Hematopoietic multipotent progenitor cell treated with erythropoietin and hydrocortisone succinate and interleukin-3 and kit ligand, for 8 days (in vitro differentiated cells): ENCODE measurements at places on chromosomes 7 and 10.

DNA sequence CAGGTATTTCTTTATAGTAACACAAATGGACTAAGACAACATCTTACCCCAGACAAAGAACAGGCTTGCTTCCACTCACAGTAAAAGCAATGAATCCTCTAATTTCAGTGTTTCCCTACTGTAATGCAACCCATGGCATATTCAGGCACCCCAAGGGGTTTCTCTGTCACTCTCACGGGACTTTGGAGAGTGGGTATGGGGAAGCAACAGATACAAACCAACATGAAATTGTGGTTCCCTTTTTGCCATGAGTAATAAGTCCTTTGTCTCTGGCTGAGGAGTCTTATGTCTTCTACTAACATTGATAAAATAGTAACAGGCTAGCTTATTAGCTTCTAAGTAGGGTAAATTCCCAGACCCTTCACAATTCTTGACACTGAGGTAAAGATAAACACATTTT, 51.4 kb upstream of the AOAH start:
- no peak for DNase-seq

DNA sequence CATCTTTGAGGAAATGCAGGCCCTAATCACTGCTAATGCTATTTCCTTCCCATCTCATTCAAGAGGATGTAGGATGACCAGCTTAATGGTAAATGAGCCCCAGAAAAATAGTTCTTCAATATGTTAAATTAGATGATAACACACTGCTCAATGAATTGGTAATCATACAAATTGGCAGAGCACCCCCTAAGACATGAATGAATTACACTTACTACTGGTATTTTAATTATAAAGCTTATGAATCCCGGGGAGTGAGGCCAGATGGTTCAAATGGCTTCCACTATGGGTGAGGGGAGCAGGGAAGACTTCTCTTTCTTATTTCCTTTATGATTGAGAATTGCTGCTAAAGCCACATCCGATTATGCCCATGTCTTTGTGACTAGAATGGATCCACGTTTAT, 159.2 kb upstream of the TARP start:
- DNase-seq, result no peak

GRCh38 chr10:71059054-71059818, 153.1 kb upstream of the UNC5B start:
- no peak for DNase-seq

GRCh38 chr7:36348256-36348655, 41.4 kb upstream of the ANLN start:
- DNase-seq, result no peak
